ENCODE measurements at places on chromosomes 12 and 14.

GRCh38 chr14:30108975-30109700 lies 181.5 kb upstream of the PRKD1 start:
- no peak for DNase-seq

DNA sequence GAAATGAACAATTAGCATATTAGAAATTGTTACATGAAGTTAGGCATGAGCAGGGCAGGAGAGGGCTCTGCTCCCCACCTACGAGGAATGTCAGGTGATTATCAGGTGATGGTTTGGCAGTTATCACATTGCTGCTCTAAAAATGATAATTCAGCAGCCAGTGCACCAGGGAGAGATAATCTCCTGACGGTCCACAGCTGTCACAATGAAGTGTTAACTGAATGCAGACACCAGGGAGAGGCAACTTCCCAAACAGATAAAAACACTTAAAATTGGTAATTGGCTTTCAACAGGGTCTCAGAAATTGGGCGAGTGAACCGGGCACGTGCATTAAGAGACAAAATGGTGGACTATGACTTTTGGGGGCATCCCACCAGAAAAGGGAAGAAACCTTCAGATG lies 176.0 kb downstream of the GRIP1 start:
- no peak for DNase-seq

GRCh38 chr12:70982991-70983390 lies 62.5 kb upstream of the PTPRR start:
- no peak for DNase-seq

DNA sequence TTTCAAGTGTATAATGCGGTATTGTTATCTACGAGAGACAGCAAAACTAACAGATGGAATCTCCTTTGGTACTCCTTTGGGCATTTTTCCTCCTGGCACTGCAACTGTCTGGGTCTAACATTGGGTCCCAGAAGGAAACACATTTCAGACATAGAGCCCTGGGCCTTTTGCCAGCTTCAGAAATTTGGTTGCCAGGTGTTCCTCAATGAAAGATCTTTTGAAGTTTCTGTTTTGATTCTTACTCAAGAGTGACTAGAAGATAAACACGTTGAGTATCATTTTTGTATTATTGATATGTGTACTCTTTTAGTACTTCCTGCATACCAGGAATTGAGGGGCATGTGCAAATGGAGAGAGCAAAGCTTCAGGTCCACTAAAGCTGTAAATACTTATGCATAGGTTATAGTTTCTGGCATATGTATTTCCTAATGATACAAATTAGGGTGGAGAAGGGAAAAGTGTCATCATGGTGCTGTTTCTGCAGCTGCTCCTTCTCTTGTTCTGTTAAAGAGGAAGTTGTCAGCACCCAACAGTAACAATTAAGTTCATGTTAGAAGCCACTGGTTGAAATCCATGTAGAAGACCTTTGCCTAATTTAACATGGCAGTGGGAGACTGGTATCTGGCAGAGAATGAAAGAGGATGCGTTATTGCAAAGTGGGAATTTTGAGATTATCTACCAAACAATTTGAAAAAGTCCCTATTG lies 53.5 kb downstream of the SLC38A6 start:
- DNase-seq, result peak; percentile 70

GRCh38 chr12:33265900-33266299 lies 173.7 kb downstream of the SYT10 start:
- DNase-seq, result no peak

- no peak for DNase-seq
These were observed 25.5 kb downstream of the CEP83 start for GRCh38 chr12:94434171-94434570.

GRCh38 chr14:50794068-50794645 lies 36.8 kb downstream of the NIN start:
- peak; percentile 24 for DNase-seq

DNA sequence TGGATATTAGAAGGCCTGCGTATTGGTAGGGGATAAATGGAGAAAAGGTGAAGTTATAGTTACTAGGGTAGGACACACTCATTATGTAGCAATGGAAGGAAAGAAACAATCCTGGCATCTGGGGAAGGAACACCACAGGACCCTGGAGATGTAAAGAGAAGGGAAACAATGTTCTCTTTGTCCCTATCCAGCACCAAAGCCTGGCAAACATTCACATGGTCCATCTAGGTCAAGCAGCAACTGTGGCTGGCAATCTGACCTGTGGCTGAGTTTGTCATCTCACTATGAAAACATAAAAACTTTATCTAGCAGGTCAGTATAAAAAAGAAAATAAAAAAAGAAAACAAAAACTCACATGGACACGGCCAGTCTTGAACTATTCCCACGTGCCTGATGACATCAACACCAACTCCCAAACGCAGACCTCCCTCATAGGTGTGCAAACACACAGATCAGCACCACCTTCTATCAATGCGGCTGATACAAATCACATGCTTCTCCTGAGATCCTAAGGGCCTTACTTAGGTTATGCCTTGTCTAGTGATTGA lies 2.6 kb downstream of the POMT2 start:
- DNase-seq, result no peak

GRCh38 chr12:130764475-130765185 lies 48.5 kb upstream of the RIMBP2 start:
- DNase-seq, result peak; percentile 79

- DNase-seq, result no peak
These were observed 358.6 kb upstream of the FOXG1 start for GRCh38 chr14:28407996-28408395.

GRCh38 chr12:68559984-68560850 lies 50.5 kb upstream of the RAP1B start:
- DNase-seq, result no peak

GRCh38 chr12:24134092-24134491 lies 184.6 kb upstream of the SOX5 start:
- DNase-seq, result no peak

Data from NAMALWA (cell line).